ENCODE measurements at places on chromosomes 13 and 19.

DNA sequence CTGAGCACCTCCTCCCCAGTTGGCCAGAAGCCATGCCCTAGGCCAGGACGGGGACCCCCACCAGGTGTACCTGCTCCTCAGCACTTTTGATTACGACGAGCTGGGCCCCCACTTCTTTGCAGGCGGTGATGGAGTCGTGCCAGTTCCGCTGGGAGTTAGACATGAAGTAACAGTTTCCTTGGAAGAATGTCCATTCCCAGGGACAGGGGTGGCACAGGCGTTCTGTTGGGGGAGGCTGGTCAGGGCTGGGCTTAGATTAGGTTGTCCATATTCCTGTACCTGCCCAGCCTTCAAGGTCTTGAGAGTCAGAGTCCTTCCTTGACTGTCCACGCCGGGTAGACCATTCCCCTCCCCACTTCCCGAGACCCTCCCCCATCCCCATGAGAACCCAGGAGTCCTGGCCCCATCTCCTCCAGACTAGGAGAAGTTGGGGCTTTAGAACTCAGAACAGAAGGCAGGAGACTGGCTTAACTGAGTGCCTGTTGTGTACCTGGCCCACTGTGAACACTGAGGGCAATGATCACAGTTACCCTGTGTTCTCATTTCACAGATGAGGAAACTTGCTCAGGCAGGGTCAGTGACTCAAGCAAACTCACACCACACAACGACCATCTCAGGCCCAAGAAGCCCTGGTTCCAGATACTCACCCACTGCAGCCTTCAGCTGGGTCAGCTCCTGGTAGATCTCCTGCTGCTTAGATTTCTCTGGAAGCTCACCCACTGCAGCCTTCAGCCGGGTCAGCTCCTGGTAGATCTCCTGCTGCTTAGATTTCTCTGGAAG is 2.3 kb downstream of the CD209 start:
- no peak for DNase-seq

- DNase-seq: no peak
Observed at GRCh38 chr13:33794576-33794975, 23.4 kb upstream of the RFC3 start.

- peak; percentile 85 for DNase-seq
Observed at GRCh38 chr13:73765651-73766384, 368.4 kb downstream of the KLF12 start.

DNA sequence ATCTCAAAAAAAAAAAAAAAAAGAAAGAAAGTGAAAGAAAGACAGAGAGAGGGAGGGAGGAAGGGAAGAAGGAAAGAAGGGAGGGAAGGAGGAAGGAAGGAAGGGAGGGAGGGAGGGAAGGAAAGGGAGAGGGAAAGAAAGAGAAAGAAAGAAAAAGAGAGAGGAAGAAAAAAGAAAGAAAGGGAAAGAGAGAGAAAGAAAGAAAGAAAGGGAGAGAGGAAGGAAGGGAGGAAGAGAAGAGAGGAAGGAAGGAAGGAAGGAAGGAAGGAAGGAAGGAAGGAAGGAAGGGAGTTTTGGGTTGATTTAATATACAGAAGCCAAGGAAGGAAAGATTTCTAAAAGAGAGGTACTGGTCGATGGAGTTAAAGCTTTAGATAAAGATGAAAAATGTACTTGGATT is 28.8 kb downstream of the DEDD2 start:
- no peak for DNase-seq

DNA sequence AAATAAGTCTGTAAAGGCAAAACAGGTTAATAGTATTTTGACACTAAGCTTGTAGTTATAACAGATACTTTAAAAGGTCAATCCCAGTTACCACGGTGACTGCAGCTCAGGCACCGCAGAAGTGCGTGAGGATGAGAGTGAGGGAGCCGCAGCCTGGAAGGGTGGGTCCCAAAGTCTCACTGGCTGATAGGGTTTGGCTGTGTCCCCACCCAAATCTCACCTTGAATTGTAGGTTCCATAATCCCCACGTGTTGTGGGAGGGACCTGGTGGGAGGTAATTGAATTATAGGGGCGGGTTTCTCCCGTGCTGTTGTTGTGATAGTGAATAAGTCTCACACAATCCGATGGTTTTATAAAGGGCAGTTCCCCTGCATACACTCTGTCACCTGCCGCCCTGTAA is 40.0 kb upstream of the GAS6 start:
- no peak for DNase-seq

- no peak for DNase-seq
Observed at GRCh38 chr13:22141716-22142115, 470.8 kb downstream of the FGF9 start.

DNA sequence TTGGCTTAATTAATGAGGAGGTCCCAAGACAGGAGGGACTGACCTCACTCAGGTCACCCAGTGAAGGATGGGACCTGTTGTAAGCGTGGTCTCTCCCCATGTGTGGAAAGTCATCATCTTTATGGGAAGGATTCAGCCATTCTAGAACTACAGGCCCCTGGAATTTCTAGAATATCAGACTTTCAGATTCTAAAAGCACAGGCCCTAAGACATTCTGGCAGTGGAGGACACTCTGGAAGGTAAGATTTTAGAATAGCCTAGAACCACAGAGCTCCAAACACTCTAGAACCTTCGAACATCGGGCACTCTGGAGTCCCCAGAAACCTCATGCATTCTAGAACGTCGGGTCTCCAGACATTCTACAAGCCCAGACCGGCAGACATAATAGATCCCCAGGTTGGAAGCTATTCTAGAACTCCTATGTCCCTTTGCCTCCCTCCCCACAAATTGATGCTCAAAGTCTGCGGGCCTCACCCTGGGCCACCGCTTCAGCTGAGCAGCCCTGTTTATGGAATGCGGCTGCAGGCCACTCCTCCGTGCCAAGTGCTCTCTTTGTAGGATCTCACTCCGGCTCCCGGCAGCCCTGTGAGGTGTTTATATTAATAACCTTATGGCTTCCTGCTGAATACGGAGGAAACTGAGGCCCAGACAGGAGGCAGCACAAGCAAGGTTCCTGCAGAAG is 1.9 kb upstream of the KLK15 start:
- DNase-seq: peak; percentile 9

- no peak for DNase-seq
Observed at GRCh38 chr19:45424191-45425058, 708 bp upstream of the ERCC1 start.

DNA sequence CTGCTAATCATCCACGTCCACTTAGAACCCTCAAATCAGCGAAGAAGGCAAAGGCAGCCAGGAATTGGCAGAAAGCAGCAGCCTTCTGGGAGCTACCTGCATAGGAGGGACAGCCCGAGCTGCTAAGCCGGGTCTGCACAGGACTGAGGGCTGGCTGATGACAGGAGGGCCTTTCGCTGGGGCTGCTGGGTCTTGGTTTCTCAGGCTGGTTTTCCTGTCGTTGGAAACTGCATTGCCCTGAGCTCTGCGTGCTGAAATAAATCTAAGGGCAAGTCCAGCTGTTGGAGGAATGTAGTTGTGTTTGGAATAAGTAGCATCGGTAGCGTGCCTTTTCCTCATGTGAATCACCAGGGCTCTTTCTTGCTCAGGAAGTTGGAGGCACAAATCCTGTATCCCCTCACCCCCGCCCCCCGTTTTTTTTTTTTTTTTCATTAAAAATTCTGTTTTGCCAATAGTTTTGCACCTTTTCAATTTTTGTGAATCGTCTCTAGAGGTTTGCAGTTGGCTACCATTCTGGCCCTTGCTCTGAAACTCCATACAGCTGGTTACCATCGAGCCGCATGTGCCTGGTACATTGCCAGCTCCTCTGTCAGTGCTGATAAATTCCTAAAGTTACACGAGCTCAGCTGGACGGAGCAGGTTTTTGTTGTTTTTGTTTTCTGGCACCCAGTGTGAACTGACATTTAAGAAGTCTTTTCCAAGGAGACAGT is 193.9 kb upstream of the RNF113B start:
- no peak for DNase-seq

GRCh38 chr13:98999639-98999952 is 21.7 kb upstream of the DOCK9 start:
- DNase-seq: no peak

GRCh38 chr13:63377986-63378385 is 1962.3 kb upstream of the PCDH20 start:
- DNase-seq: no peak

DNA sequence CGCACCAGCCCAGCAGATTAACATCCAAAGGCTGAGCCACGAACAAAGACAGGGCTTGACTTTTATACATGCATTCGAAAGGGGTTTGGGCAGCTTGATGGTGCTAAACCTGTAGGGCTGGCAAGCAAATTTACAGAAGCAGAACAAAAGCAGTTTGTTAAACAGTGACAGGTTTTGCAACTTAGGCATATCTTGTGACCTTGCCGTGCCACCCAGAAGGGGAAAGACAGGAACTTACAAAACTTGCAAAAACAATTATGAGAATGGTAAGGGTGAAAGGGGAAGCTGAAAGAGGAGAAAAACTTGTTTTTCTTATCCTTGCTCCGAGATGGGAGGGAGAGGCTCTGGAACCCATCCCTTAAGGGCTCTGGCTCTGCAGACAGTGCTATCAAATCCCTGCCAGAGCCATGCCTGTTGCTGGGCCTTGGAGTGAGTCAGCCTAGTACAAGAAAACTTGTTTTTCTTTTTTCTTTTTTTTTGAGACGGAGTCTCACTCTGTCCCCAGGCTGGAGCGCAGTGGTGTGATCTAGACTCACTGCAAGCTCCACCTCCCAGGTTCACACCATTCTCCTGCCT is 1325.2 kb upstream of the PRR20A start:
- no peak for DNase-seq

GRCh38 chr19:4201798-4202197 is 19.3 kb downstream of the ANKRD24 start:
- DNase-seq: no peak

DNA sequence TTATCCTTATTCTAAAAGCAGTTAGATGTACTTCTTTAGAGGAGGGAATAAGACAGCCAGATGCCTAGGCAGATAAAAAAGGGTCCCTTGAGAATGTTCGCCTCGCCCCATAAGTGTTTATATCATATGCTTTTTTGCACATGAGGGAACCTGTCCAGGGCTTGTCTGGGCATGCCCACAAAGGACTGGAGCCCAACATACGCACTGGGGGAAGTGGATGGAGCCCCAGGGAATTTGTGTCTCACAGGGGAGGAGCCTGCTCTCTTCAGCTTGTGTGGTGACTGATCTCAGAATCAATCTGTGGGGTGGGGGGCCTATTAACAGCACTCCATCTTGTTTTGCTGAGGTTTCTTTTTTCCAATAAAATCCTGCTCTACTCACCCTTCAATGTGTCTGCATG is 22.6 kb downstream of the MED4 start:
- DNase-seq: no peak

DNA sequence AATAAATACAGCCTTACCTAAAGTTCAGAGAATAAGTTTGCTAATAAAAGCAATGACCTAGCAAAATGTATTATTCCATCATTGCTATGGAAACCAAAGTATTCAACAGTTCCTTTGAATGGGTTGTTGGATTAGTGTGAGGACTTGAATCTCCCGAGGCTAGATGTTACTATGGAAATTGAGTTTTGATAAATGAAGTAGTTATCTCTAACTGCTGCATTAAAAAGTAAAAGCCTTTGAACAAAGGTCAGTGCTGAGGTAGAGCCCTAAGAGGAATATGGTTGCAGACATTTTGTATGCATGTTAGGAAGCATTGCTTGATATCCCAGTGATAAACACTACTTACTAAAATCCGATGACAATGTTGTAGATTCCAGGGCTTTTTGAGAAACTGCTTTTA is 6.2 kb downstream of the KLF5 start:
- DNase-seq: no peak

DNA sequence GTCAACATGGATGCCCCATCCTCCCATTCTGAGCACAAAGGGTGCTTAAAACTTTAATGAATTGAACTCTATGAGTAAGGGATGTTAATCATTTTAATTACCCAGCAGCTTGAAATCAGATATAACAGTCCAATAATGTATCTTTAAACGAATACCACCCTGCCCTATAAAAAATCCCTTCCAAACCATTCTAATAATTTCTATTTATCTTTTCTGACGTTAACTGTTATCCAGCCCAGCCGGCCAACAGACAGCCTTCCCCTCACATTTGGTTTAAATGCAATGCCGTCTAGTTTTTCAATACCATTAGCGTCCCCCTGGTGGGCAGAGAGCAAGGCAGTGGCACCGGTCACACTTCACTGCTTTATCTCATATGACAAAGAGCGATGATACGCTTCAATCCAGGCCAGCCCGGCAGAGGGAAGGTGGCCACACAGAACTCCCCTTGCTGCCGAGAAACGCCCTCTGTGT is 402.2 kb upstream of the ZNF507 start:
- no peak for DNase-seq

DNA sequence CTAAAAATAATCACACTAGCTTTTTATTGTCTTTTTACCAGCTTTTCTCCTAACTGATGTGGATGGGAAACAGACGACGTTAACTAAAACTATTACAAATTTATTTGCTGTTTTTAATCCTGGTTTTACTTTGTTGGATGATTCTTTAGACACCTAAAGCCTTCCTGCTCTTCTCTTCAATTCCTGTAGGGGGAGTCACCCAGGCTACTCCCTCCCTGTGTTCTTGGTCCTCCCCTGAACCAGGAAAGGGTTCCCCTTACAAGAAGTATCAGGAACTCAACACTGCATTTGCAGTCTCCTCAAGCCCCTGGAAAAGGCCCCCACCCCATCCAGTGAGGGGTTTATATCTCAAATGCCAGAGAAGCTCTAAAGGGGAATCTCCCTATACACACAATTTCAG is 206.1 kb downstream of the SUCLA2 start:
- DNase-seq: no peak

DNA sequence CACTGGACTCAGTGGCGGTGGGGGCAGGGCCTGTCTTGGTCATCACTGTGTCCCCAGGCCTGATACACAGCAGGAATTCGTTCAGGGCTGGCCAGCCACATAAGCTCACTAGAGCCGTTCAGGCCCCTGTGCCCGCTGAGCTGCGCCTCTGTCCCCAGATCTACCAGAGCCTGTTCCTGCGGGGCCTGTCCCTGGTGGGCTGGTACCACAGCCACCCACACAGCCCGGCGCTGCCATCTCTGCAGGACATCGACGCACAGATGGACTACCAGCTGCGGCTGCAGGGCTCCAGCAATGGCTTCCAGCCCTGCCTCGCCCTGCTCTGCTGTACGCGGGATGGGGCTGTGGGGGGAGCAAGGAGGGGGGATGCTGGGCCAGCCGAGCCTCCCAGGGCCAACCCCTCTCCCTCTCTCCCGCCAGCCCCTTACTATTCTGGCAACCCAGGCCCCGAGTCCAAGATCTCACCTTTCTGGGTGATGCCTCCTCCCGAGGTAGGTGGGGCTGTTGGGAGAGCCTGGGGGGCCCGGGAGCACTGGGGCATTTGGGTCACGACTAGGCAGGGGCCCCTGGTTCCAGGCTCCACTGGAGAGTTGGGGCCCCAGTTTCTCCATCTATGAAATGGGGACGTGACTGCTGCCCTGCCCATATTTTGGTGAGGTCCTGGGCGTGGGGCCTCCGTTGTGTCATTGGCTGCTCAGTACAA is 13.9 kb downstream of the MPND start:
- no peak for DNase-seq

- no peak for DNase-seq
Observed at GRCh38 chr13:22698467-22698866, 482.3 kb upstream of the SGCG start.

GRCh38 chr19:44571830-44572580 is 41.4 kb upstream of the IGSF23 start:
- no peak for DNase-seq

Measured in NCI-H2227 treated with DMSO at 0.1 percent for 48 hours (cell line).